ENCODE measurements at places on chromosomes 6 and 20.
A peak's percentile ranks its signal among the peaks of the same experiment; 100 is the strongest.

DNA sequence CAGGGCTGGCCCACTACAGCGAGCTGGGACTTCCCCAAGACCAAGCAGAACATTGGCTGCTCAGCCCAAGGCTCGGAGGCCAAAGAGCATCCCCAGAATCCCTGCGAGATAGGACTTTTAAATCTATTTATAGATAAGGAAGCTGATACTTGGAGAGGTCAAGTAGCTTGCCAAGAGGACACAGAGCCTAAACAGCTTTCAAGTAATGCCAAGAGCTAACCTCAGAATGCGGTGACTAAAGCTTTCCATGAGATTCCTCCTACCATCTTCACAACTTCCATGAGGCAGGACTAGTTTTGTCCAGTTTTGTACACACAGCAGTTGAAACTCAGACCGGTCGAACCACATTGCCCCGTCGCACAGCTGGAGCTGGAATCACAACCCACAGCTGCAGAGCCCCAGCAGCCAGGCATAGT, 168.1 kb upstream of the TOP1 start:
- no peak for DNase-seq

DNA sequence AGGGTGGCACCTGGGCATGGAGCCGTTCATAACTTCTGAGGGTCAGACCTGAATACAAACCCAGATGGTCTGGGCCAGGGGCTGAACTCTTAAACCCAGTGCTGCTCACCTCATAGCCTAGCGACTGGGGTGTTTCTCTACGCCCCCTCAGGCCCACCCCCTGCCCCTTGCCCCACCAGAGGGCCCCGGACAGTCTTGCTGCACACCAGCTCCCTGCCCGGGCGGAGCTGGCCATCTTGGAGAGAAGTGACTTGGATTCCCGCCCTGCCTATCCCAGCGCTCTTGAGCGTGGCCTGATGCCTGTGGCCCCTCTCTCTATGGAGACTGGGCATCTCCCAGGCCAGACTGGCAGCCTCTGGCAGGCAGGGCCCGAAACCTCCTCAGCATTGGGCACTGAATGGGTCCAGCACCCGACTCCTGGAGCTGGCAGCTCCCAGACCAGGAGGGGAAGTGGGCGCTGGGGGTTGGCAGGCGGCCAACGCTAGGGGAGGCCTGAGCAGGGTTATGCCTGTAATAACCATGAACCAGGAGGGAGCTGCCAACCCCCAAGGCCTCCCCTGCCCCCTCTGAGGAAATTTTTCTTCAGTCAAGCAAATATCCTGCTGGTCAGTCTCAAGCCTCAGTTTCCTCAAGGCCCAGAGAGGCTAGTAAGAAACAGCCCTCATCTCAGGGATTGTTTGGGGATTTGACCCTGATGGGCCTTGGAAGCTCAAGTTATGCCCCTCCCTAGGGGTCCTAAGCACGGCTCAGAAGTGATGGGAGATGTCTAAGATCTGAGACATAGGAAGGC, 169.5 kb downstream of the VEGFA start:
- no peak for DNase-seq

DNA sequence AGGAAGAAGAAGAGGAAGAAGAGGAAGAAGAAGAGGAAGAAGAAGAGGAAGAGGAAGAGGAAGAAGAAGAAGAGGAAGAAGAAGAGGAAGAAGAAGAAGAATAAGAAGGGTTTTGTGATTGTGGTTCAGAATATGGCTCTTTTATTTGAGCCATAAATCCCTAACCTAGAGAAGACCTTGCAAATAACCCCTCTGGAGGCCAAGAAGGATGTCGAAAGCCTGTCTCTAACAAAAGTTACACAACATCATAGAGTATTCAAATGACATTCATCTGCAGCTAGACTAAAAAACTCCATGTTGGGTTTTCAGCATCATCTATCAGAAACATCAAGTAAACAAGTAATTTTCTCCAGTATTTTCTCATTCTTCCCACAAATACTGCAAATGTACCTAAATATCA, 100.9 kb downstream of the RNASET2 start:
- DNase-seq: no peak

- no peak for DNase-seq
Observed at GRCh38 chr20:41366546-41367392, at the start of gene EMILIN3. Gene EMILIN3 (minus strand): TSS chr20:41366818. CDS start chr20:41366634, 184 bp downstream.

DNA sequence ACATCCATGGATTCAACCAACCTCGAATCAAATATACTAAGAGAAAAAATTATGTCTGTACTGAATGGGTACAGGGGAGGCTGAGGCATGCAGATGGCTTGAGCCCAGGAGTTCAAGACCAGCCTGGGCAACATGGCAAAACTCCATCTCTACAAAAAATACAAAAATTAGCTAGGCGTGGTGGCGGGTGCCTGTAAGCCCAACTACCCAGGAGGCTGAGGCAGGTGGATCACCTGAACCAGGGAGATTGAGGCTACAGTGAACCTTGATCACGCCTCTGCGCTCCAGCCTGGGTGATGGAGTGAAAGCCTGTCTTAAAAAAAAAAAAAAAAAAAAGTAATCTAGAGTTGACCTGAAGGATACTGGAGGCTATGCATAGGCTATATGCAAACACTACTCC, 219.1 kb upstream of the SNX9 start:
- no peak for DNase-seq

DNA sequence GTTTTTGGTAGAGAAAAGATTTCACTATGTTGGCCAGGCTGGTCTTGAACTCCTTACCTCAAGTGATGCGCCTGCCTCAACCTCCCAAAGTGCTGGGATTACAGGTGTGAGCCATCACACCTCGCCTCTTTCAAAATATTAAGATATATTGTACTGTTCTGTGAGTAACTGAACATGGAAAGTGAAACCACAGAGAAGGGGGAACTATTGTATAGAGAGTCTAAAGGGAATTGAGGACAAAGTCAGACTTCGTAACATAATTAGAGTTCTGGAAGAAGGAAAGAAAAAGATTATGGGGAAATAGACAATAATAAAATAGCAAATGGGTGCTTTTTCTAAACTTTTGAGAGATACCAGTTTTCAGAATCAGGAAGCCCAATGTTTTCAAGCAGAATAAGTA, 17.4 kb upstream of the AKAP7 start:
- no peak for DNase-seq

GRCh38 chr6:89689732-89690131, 51.2 kb upstream of the LYRM2 start:
- no peak for DNase-seq

DNA sequence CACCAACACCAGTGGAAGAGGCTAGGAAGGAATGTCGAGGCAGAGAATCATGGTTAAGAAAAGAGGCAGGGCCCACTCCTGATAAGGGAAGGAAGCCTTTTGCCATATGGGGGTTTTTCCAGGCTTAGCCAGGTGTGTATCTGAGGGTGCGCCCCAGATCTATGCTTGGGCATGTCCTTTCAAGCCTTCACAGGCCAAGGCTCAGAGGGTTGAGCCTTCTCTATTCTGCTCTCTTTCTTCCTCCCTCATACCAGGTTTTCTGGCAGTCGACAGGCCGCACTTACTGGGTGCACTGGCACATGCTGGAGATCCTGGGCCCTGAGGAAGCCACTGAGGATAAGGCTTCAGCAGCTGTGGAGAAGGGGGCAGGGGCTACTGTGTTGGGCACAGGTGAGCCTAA, 4.7 kb downstream of the CUL9 start:
- DNase-seq: no peak

DNA sequence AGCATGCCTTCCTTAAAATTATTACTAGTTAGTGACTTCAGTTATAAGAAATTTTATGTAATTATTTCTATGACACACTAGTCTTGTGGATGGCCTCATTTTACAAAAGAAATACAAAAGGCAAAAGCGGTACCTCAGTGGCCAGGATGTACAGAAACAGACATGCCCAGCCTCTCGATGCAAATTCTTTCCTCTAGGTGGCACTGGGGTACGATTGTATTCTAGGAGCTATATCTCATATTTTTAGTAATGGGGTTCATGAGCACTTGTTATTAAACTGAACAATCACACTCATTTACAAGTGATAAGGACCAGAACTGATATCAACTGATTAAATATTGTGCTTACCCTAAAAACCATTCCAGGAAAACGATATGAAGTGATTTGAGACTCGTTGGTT, 59.8 kb downstream of the SOD2 start:
- no peak for DNase-seq

- DNase-seq: no peak
Observed at GRCh38 chr6:113209315-113209714, 647.8 kb upstream of the MARCKS start.

DNA sequence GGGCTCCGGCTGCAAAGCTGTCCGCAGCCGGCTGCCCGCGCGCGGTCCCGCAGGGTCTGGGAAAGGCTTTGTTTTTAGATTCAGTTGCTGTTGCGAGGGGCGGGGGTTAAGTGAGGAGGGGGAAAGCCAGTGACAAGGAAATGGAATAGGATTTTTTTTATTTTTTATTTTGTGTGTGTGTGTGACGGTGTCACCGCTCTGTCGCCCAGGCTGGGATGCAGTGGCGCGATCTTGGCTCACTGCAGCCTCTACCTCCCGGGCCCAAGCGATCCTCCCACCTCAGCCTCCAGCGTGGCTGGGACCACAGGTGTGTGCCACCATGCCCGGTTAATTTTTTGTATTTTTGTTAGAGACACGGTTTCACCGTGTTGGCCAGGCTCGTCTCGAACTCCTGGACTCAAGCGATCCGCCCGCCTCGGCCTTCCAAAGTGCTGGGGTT, 615 bp upstream of the UBE2J1 start:
- DNase-seq: no peak

GRCh38 chr6:131861381-131861780, 53.6 kb downstream of the ENPP1 start:
- DNase-seq: no peak

DNA sequence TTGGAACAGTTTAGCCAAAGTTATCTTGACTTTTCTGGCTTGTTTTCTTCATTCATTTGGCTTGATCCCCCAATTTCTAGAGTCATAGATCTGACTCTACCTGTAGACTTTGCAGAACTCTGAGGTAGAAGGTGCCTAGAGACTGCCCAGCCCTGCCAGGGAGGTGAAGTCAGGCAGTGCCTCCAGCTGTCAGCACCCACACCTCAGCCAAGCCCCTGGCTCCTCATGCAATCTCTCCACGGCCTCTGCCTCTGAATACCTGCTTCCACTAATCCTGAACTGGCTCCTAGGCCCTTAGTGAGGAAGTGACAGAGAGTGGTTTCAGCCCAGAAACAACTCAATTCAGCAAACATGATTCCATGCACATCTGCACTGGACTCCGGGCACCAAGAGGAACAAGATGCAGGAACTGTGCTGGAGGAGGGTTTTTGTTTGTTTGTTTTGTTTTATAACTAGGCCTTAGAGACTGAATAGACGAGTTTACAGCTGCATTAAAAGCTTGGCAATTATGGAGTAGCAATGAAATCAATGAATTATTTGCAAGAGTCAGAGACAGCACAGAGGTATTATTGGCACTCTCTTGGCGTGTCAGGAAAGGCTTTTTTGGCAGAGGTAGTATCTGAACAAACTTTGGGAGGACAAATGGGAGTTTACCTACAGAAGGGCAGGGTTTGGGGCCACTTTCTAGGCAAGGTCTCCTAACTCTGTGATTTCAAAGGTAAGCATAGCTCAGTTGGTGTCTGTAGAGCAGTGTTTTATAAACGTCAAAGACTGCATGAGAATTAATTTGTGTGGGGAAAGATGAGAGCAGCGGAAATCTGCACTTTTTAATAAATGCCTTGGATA, 25.2 kb downstream of the TGM3 start:
- no peak for DNase-seq

- DNase-seq: no peak
Observed at GRCh38 chr20:41320441-41320840, 2.9 kb upstream of the ZHX3 start.

DNA sequence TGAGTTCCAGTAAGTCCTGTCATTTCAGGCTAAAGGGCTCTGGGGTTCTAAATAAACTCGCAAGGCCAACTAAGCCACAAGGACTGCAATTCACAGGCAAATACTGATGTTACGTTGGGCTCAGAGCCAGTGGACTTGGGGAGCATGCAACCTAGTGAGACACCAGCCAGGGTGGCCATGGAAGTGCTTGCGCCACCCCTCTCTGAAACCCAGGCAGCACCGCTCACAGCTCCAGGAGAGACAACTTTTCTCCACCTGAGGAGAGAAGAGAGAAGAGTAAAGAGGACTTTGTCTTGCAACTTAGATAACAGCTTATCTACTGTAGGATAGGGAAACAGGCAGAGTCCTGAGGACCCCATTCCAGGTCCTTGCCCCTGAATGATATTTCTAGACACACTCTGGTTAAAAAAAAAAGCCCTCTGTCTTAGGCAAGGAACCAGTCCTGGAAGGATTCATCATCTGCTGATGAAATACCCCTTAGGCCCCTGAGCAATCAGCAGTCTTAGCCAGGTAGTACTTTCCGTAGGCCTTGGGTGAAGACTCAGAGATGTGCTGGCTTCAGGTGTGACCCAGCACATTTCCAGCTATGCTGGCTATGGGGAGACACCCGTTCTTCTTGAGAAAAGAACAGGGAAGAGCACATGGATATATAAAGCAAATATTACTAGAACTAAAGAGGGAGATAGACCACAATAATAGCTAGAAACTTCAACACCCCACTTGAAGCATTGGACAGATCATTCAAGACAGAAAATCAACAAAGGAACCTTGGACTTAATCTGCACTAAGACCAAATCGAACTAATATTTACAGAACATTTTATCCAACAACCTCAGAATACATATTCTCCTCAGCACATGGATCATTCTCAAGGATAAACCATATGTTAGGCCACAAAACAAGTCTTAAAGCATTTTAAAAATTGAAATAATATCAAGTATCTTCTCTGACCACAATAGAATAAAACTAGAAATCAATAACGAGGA, 31.5 kb upstream of the TBC1D32 start:
- no peak for DNase-seq

- no peak for DNase-seq
Observed at GRCh38 chr6:108805611-108806167, 42.5 kb upstream of the ARMC2 start.

GRCh38 chr6:43075670-43076463, at the start of gene PTK7:
Gene PTK7 (plus strand): TSS chr6:43076314. CDS start chr6:43076489, 175 bp downstream.
- DNase-seq: peak; percentile 15

DNA sequence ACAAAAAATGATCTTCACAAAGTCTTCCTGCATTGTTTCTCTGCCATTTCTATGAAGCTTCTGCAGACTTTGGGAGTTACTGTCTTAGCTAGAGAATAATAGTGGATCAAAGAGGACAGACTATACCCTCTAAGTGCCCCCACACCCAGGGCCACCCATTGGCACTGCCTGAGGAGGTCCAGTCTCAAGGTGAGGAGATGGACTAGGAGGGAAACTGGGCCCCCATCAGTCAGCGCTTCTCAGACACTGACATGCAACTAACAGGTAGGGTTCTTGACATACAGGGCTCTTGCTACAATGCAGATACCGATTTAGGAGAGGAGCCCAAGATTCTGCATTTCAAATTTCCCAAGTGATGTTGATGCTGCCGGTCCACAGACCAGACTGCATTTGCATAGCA, 24.3 kb downstream of the PCNA start:
- DNase-seq: no peak

GRCh38 chr6:111692327-111693164, 86.9 kb upstream of the TRAF3IP2 start:
- DNase-seq: no peak

DNA sequence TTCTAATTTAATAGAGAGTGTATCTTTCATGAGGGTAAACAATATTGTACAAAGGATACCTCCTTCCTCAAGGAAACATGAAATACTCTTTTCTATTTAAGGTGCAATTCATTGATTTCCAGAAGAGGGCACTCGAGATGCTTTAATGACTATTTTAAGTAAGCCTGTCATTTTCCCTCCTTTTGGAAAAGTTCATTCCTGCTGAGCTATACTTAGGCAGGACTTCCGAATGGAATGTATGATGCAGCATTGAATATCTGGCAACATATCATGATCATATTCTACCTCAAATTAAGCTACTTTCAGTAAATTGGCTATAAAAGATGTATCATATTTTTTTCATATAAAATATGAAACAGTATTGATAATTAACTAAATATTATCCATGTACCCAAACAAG, 5.0 kb downstream of the DST start:
- DNase-seq: no peak

GRCh38 chr20:49928411-49929141, 7.6 kb upstream of the RNF114 start:
- DNase-seq: peak; percentile 73
